ENCODE measurements at places on chromosomes 2 and 18.

DNA sequence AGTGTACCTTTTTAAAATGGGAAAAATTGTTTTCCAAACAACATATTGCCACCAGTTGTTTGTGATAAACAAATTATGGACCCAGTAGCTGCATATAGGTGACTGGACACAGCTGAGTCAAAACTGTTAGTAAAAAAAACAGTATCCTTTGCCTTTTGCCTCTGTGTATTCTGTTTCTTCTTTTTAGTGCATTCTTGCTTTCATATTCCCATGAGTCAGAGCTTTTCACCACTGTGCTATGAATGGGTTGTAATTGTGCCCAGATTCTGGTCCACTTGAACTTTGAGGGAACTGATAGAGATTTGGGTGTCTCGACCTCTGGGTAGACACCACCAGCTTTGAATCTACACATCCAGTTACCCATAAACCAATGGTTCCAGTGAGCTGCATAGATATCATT lies 1441.9 kb upstream of the ZEB2 start:
- DNase-seq: no peak

GRCh38 chr2:219019436-219019835 lies 21.9 kb downstream of the CFAP65 start:
- DNase-seq: no peak

DNA sequence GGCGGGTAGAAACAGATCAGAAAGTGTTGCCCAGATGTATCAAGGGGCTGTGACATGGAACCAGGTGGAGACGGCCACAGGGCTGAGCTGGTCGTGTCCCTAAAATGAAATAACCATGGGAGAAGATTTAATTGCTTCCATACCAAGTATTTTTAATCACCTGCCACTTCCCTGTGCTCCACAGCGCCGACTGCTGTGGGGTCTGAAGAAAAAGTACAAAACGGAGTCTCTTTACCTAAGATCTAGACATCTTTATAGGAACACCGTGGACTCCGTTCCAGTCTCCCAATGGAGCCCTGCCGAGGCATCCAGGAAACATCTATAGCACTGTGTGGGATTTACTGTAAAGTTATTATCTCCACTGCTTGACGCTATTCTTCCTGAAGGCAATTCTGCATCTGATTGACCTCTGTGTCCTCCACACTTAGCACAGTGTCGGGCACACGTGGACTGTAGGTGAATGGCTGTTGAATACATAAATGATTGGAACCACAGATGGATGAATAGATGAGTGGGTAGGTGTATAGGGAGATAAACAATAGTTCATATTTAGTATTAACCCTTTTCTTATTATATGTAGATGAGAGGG lies 21.6 kb upstream of the GYPC start:
- no peak for DNase-seq

DNA sequence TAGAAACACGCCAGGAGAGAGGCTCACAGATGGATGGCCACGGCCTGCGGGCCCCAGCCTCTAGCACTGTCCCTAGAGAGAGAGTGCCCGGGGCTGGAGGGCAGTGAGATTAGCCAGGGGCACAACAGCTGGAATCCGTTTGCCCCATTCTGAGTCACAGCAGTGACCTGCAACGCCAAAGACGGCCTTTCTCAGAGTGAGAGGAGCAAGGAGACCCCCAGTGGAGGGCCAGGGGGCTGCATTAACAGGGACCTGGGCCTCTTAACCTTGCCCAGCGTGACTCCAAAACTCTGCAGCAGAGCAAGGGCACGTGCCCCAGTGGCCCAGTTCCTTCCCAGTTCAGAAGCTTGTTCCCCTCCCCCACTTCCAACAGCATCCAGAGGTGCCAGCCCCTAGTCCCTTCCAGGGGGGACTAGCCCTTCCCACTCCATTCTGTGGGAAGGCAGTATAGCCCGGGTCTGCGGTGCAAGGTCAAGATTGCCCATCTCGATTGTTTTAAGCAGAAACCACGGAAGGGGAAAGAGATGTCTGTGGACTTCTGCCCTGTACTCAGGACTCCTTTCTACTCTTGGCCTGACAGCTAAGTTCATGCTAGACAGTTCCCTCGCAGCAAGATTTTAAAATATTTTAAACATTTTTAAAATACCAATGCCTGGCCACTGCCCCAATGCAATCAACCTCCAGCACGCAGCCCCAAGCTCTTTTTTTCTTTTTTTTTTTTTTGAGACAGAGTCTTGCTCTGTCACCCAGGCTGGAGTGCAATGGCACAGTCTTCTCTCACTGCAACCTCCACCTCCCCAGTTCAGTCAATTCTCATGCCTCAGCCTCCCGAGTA lies 50.9 kb upstream of the BIN1 start:
- DNase-seq: no peak

GRCh38 chr18:73944715-73945114 lies 202.9 kb downstream of the FBXO15 start:
- no peak for DNase-seq

DNA sequence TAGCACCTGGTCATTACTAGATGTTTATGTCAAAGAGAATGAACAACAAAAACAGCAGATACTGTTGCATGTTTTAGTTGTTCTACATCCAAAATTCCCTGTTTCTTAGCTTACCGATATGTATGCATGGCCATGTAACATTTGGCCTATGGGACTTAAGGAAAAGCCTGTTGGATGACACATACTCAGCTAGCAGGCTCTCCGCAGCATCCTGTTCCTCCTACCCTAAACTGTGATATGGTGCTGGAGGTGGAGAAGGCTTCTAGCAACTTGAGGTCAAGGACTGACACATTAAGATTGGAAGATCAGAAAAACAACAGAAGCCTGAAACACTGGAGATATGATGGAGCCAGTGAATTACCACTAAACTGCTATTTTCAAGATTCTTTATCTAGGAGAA lies 537.8 kb downstream of the LRRTM4 start:
- DNase-seq: no peak

DNA sequence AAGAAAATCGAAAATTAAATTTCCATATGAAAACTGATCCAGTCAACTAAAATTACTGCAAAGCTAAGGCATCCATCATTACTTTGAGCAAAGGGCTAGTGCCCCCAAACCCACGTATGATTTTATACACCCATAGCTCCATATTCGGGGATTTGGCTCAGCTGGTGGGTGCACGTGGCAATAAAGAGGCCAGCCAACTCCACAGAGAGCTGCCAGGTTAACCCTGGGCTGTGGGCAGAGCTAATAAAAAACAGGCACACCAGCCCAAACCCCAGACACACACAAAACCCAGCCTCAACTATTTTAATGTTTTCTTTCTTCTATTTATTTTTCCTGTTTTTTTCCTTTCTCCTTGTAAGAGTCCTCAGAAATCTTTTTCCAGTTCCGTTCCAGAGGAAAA lies 151.3 kb upstream of the SOX11 start:
- DNase-seq: no peak

- no peak for DNase-seq
These were observed 8.5 kb downstream of the INHBB start for GRCh38 chr2:120354467-120354866.

- peak; percentile 71 for DNase-seq
These were observed 67.9 kb upstream of the SLC25A52 start for GRCh38 chr18:31828613-31829012.

DNA sequence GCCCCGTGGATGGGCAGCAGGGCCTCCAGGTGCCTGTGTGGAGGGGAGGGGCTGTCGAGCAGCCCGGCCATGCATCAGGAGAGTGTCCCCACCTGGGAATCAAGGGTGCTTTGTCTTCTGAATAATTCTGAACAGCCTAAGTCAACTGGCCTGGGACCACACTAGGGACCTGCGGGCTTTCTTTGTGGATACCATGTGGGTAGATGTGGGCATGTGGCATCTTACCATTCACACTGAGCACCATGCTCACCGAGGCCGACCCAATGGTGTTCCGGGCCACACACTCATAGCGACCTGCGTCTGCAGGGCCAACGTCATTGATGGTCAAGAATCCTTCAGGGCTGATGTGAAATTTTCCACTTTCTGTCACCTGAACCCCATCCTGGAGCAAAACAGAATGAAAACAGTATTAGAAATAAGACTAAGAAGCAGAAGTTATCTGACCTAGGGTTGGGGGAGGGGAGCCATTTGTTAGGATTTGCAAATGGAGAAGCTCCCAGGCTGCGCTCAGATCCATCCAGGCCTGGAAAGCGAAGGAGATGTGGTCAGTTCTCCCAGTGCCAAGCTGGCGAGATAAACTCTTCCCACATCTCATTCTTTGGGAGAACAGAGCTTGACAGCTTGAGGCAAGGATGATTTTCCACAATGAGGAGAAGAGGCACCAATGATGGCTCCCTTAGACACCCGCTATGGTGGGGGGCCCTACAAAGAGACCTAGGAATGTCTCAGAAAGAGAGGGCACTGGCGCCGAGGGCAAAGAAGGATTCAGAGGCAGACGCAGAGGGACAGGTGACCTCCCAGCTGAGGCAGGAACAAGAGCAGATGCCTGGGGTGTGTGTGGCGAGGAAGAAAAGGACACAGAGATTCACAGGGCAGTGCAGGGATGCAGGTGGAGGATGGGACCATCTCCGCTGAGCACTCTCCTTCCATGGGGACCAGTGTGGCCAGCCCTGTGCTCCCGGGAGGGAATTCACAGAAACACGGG lies 83.4 kb downstream of the PXDN start:
- DNase-seq: no peak

DNA sequence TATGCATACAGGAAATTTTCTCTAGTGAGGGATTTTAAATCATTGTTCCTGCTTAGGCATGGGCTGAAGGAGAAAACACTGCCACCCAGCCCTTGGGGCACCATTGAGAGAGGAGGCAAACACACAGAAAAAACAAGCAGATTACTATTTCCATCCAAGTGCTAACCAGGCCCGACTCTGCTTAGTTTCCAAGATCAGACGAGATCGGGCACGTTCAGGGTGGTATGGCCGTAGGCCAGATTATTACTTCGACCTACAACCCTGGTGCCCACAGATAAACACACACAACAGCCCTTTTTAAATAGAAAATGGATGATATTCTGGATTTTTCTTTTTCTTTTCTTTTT lies 45.4 kb upstream of the RHOB start:
- no peak for DNase-seq

DNA sequence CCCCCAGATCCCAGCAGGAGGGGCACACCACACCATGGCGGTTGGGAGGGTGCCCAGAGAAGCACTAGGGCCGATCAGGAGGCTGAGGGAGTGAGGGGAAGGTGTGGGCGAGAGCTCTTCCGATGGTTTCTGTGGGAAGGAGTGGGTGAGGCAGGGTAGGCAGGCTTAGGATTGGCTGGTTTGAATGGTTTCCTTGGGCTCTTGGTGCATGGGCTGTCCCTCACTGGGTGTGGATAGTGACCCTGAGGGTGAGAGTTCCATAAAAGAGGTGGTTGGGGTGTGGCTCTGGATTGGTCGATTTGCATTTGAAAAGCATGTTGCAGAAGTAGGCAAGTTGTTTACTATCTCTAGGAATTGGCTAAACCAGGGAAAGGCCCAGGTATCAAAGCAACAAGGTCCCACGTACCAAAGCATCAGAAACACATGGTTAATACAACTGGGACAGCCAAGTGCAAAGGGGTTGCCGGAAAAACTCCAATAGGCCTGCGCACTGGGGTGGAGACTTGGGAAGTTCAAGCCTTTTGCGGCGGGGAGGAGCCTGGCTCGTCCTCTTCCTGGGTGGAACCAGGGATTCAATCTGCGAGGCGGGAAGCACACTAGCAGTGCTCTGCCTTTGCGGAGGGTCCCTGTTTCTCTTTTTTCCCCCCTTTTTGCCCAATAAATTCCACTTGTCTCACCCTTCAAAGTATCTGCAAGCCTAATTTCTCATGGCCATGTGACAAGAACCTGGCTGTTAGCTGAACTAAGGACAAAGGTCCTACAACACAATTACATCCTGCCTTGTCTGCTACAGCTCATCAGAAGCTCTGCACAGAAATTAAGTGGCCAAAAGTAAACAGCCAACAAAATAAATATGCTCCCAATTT lies 43.2 kb downstream of the IL1R2 start:
- DNase-seq: no peak

- DNase-seq: no peak
These were observed 44.1 kb upstream of the EPAS1 start for GRCh38 chr2:46252891-46253659.

DNA sequence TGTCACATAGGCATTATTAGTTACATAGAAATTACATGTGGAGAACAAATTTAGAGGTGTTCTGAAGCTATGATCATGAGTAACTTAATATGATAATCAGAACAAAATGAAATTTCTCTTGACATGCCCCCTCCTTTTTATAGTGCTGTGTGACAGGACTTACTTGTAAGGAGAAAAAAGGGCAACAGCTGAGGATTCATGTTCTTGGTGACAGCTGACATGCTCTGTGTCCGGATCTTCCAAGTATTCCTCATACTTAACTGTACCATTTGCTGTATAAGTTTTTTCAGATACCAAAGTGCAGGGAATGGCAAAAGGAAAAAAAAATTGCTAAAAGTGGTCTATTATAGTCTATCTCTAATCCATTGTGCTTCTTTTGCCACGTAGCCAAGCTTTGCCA lies 3.5 kb upstream of the MYL1 start:
- no peak for DNase-seq

GRCh38 chr2:128456281-128456680 lies 137.6 kb upstream of the HS6ST1 start:
- no peak for DNase-seq

GRCh38 chr2:69170661-69171060 lies 157.7 kb downstream of the ANTXR1 start:
- no peak for DNase-seq

- DNase-seq: no peak
These were observed 177.2 kb downstream of the MYO3B start for GRCh38 chr2:170354855-170355780.

- no peak for DNase-seq
These were observed 258.1 kb upstream of the RAB12 start for GRCh38 chr18:8351161-8351560.

- DNase-seq: no peak
These were observed 9.3 kb upstream of the AGBL5 start for GRCh38 chr2:27042159-27042661.

- DNase-seq: no peak
These were observed 20.6 kb upstream of the C2orf72 start for GRCh38 chr2:231016566-231017230.

DNA sequence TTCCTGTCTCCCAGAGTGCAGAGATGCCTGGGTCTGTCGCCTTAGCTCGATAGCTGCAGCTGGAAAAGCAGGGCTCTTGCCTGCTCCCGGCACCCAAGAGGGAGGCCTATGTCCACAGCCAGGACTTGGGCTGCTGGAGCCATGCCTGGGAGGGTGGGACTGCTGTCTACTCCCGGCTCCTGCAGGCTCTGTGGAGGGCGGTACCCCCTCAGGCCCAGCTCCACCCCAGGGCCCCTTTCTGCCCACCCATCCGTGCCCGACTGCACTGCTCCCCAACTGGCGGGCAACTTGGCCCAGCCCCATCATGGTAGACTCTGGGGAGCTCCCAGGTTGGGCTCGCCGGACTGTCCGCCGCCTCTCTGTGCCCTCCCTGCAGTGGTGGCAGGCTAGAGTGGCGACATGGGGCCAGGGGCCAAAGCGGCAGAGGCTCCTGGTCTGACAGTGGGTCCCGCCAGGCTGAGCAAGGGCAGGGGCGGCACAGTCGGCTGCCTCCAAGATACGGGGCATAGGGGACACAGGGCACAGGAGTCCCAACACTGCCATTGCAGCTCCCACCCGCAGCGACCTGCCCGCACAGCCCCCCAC lies 901.0 kb downstream of the CCDC85A start:
- no peak for DNase-seq

GRCh38 chr2:177419274-177419673 lies 26.7 kb downstream of the AGPS start:
- no peak for DNase-seq

GRCh38 chr2:8285081-8285480 lies 396.8 kb upstream of the ID2 start:
- no peak for DNase-seq

Data from MV-4-11 (cell line).